ENCODE measurements at places on chromosomes 3 and 15.
A peak's percentile ranks its signal among the peaks of the same experiment; 100 is the strongest.

- no peak for DNase-seq
Observed at GRCh38 chr3:194536871-194537637, 50.3 kb upstream of the ATP13A3 start.

DNA sequence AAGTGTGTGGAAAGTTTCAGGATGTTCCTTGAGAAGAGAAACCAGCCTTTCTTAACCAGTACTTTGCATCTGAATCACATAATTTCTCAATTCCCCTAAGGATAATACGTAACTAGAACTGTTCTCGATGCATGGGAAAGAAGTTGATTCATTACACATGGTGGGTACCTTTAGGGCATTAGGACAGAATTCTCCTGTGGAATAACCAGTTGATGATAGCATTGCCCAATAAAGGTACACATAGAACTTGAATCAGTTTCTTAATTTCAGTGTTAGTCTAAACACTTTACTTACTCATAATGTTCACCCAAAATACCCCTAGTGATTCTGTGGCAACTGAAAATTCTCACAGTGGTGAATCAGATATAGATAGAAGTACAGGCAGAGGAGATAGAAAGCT is 1030.9 kb downstream of the ROBO1 start:
- DNase-seq: no peak

- no peak for DNase-seq
Observed at GRCh38 chr15:100601163-100601562, 821 bp downstream of the LINS1 start.

- peak; percentile 2 for DNase-seq
Observed at GRCh38 chr15:56537881-56538280, 72.9 kb upstream of the MNS1 start.

DNA sequence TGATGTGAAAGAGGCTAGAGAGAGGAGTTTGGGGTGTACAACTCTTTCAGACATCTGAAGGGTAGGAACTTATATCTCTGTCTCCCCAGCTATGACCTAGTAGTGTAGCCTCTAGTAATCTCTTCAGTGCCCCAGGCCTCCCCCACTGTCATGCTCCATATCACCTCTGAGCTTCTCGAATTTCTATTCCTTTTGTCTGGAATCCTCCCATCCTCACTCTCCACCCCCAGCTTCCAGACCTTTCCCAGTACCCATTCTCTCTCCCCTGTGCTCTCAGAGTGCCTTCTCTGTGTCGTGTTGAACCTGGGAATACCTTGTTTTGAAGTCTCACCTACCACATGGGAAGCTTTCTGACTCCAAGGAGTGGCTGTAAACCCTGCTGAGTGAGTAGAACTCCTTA is 3.6 kb upstream of the RBPMS2 start:
- DNase-seq: no peak

- no peak for DNase-seq
Observed at GRCh38 chr3:50320853-50321335, 1.7 kb downstream of the HYAL2 start.

DNA sequence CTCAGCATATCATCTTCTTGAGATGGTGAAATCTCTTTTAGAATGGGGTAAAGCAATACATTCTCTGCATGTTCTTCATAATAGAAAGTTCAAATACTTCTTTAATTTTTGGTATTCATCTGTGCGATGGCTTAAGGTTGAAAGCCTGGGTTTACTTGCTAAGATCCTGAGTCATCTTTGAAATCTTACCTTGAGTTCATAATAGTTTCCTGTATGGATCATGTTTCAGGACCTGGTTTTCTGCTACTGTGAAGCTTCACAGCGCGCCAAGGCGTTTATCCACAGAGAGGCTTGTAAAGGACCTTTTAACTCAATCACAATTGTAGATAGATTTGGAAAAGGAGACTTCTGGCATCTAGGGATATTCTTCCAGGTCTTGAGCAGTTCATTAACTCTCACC is 39.0 kb downstream of the MED12L start:
- no peak for DNase-seq

DNA sequence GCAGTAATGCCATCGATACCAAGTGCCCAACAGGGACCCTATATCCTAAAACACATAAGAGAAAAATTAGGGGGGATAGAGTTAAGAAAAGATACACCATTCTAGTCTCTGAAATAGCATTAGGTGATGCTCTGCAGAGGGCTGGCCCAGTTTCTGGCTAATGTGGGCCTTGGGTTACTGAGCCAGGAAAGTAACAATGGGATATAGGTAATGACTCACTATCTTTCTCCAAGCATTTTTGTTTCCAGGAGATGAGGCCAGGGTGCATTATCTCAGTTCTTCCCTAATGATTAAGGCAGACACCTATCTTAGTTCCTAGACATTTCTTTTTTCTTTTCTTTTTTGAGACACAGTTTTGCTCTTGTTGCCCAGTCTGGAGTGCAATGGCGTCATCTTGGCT is 50.0 kb downstream of the PRKAR2A start:
- DNase-seq: no peak

DNA sequence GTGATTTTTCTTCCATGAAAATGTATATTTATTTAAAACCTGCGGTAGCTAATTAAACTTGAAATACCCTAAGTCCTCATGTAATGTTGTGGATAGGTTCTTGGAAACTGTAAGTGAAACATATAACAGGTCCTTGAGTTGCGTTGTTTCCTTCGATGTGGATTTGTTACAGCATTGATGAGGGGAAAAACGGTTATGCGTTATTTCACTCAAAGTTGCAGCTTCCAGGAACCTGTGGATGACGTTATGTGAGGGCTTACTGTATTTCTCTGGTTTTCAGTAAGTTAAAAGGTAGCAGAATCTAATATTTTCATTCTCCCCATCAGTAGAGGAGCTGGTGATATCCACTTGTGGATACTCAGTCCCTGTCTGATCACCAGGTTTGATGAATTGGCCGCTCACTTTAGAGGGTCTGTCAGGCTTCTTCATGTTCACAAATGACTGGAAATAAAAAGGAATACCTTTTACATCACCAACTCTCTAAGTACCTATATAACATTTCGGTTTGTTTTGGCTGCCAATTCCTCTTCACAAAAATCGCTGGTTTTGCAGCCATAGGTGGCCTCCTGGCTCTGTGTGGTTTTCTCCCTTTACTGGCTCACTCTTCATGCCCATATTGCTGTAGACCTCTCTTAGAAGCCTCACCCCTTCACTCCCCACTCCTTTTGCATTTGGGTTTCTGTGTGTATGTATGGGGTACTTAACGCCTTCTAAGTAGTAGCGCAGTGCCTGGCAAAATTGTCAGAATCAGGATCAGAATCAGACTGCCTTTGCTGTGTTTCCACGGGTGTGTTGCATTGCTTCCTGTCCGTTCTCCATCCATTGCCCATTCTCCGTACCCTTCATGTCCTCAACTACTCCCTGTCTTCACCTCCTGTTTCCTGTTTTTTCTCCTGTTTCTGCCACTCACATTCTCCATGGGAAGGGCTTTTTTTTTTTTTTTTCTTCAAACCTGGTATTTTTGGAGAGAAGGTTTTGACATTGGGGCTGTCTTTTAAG is 112.6 kb downstream of the FNDC3B start:
- no peak for DNase-seq

DNA sequence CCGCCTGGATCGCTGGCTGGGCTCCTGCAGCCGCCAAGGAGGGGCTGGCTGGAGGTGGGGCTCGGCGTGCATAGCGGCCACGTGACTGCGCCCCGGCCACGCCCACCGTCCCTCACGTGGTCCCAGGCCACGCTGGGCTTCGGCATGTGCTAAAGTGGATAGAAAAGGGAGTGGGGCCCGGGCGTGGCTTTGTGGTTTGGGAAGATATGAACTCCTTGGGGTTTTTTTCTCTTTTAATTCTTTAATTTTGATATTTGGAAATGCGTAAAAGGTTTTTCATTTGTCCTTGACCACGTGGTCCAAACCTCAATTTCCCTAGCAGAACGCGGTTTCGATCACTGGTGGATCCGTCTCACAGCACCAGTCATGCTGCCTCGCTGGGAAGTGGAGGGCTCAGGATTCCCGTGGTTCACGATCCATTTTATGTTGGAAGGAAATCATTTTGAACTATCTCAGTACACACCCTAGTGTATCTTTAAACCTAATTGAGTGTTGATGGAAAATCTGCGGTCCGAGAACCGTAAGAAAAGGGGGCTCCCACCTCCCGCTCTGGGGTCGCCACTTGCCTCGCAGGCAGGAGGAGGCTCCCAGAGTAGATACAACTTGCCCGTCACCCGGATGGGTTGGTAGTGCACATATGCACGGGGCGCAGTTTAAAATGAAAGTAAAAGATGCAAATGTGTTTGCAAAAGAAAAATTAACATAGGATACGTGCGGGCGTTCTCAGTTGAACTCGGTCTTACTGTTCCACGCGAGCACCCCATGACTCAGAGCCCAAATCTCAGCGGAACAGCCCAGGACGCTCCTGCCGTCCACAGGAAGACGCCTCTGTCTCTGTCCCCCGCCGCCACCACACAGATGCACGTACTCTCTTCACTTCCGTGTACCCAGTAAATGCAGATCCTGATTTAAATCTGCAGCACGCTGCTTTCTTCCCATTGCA is 141.9 kb downstream of the PGPEP1L start:
- DNase-seq: peak; percentile 52

- no peak for DNase-seq
Observed at GRCh38 chr3:139664958-139665357, 12.8 kb downstream of the NMNAT3 start.

DNA sequence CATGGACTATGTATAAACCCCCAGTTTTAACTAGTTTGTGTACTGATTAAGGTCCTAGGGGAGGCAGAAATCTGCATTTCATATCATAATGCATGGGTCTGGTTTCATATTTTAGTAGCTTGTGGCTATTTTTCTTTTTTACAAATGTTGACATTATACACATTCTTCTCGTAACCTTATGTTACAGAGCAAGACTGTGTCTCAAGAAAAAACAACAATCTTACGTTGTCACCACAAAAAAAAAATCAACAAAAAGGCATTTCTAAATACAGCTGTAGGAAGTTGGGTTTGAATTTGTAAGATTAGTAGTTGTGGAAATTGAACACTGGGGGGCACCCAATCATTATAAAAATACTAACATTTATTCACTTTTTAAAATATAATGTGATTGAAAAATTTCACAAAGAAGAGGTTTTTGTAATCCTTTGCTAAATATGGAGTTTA is 17.9 kb downstream of the SERP1 start:
- DNase-seq: no peak

- DNase-seq: no peak
Observed at GRCh38 chr15:67839499-67839928, 331 bp downstream of the RNU6-1 start.

DNA sequence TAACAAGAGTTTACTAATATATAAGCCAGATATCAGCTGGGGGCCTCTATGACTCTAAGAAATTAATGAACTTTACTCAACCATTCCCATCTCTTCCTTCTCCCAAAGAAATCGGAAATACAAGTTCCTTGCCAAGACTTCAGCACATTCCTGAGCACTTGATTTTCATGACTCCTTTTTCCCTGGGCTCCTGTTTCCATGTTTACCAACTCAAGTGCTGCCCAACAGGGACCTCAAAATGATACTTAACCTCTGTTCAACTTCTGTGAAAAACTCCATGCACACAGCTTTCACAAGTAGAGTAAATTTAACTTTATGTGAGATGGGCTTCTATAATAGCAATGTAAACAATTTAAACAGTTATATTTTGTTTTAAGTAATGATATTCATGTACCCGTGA is 315.8 kb upstream of the CDIN1 start:
- DNase-seq: no peak

DNA sequence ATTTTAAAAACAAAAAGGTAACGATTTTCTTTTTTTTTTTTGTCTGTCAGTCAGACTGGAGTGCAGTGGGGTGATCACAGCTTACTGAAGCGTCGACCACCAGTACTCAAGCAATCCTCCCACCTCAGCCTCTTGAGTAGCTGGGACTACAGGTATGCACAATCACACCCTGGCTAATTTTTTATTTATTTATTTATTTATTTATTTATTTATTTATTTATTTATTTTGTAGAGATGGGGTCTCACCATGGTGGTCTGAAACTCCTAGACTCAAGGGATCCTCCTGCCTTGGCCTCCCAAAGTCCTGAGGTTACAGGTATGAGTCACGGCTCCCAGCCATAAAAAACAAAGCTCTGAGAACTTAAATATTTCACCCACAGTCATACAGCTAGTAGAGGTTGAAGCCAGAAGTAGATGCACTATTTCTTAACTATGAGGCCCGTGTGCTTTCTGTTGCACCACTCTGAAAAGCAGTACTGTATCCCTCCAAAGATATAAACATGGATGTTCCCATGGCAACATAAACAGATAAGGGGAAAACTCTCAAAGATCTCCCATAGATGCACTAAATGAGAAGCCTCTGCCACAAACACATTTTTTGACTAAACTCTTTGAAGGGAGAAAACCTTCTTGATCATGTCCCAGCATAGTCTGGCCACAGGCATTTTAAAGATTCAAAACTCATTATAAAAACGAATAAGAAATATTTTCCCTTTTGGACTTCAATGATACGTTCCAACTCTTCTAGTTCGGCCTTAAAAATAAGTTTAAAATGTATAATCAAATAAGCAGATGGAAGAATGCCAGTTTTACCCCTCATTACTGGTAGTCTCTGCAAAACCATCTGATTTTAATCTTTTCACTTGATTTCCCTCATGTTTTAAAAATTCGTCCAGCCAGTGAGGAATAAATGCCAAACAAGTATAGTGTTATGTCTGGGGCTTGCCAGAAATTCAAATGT is 162.3 kb upstream of the ARHGEF26 start:
- no peak for DNase-seq

- DNase-seq: no peak
Observed at GRCh38 chr3:77125966-77126365, 86.1 kb downstream of the ROBO2 start.

All from activated CD8-positive, alpha-beta memory T cell treated with anti-CD3 and anti-CD28 coated beads for 4 hours (primary cell).